ENCODE measurements at places on chromosomes 3 and 15. TPM values are rescaled to one million over a fixed set of nuclear protein-coding genes. Genes with fewer than 3 reads are reported as not detected.

DNA sequence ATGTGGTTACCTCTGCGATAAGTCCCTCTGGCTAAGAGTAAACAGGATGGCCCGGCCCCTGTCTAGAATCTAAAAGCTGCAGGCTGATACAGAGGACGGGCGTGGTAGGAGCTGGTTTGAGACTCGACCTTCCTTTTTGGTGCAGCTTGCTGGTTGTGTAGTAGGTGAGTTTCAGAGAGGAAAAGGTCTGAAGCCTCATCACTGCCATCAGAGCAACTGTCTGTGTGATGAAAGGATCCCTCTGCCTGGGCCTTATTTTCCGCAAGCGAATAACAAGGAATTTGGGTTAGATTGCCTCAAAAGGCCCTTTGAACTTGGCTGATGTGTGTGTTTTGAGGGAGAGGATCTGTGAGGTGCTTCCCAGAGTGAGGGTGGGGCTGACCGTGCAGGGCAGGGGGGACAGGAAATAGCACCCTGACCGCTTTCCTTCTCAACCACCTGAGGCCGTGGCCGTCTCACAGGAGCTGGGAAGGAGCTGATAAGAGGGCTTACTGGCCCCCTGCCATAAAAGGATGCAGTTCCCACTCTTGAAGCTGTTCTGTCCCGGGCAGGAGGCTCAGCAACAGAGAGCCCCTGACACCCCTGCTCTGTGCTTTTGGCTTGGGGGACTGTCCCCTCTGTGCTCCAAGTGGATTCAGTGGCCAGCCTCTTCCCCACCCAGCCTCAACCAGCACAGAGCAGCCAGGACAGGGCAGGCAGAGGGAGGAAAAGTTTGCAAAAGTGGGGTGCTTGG lies 45.6 kb upstream of the TFRC start:
- no peak for DNase-seq

DNA sequence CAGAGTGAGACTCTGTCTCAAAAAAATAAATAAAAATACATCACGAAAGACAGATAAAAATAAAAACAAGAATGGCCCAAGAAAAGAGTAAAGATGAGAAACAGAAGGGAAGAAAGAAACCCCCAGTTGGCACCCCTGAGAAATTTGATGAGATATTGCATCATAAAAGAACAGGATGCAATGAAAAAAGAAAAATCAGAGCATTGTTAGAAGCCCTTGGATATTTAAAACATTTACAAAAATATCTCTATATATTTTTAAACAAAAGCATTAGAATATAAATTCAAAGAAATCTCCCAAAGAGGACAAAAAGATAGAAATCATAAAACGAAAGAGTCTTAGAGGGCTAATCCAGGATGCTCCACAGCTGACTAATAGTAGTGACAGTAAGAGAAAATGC lies 18.6 kb upstream of the ZBTB38 start:
- DNase-seq, result no peak

DNA sequence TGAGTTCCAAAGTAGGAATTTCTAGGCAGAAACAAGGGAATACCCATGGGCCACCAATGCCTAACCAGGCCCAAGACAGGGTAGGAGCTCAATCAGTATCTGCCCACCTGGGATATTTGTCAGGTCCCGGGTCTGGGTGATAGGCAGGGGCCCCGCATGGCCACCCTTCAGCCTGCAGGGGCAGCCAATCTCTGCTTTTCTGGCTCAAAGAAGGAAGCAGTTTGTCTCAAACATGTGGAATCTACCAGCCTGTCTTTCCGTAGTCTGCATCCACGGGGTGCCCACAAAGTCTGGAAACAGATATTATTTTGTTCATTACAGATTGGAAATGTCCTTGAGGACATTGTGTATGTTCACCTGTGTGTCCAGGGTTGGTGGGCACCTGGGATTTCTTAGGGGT lies 56.2 kb downstream of the CEMIP start:
- DNase-seq, result no peak

DNA sequence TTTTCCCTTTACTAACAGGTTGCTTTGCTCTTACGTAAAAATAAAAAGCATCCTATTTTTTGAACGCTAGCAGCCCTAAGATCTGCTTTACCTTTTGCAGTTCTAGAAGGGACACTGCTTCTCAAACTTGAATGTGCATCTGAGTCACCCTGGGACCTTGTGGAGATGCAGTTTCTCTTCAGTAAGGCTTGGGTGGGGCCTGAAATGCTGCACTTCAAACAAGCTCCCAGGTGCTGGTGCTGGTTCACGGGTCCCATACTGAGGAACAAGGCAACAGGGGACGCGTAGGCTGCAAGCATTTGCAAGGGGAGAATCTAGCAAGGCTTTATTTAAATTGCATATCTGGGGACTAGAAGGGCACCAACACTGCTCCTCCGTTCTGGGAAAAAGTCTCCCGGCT lies 30.0 kb downstream of the MB21D2 start:
- DNase-seq, result no peak

GRCh38 chr3:121152573-121152972 lies 244.6 kb downstream of the STXBP5L start:
- DNase-seq, result peak; percentile 1

LINGO1 gene
- not detected for total RNA-seq

C3orf85 gene
- total RNA-seq, result not detected

SLC28A2 gene
- not detected for total RNA-seq

SPTBN5 gene
- 0.45 TPM for total RNA-seq

SLC22A13 gene
- total RNA-seq, result 0.40 TPM

Data from myocyte (in vitro differentiated cells).